Nephron progenitor cell (in vitro differentiated cells): ENCODE measurements at places on chromosomes 13 and 19.

DNA sequence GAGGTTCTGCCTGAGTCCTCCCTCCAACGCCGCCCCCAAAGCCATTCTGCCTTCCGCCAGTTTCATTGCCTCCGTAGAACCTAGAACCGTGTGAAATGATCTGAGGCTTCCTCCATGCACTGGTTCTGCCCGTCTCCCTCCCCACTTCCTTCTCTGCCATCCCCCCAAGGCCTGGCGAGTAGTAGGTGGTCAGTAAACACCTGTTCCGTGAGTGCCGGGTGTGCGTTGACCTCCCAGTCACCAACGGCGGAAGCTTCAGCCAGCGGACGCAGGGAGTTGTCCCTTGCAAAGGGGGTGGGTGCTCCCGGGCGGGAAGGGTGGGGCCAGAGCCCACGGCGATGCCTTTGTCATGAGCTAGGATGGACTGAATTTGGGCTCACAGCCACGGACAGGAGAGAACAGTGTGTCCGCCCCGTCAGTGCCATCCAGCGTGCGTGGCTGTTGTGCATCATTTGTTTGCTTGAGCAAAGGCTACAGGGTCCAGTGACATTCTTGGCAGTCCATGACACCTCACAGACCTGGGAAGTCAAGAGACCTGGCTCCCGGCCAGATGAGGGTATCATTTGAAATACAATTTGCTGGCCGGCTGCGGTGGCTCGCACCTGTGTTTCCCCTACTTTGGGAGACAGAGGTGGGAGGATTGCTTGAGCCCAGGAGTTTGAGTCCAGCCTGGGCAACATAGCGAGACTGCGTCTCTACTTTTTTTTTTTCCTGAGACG lies 43.1 kb downstream of the NFIC start:
- DNase-seq = no peak

DNA sequence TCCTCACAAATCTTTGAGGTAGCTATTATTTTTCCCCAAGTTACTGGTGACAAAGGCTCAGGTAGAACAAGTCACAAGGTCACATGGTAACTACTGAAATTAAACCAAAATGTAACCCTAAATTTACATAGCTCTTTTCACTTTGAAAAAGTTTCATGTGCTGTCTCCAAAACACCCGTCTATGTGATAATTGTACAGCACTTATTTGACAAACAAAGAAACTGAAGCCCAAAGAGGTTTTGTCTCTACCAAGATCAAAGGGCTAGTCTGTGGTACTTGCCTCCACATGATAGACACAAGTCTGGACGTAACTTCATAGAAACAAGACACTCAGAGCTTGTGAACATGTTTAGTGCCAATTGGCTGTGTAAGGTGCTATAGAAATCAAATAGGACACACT lies 108.3 kb downstream of the SACS start:
- DNase-seq = no peak

- DNase-seq = no peak
Measured at GRCh38 chr13:29948244-29948643, 97.8 kb upstream of the UBL3 start.

- no peak for DNase-seq
Measured at GRCh38 chr13:33111414-33112110, 95.3 kb downstream of the KL start.

- DNase-seq = no peak
Measured at GRCh38 chr19:38809592-38810252, 3.0 kb downstream of the LGALS4 start.

GRCh38 chr19:998064-998463 lies 2.2 kb upstream of the GRIN3B start:
- no peak for DNase-seq

DNA sequence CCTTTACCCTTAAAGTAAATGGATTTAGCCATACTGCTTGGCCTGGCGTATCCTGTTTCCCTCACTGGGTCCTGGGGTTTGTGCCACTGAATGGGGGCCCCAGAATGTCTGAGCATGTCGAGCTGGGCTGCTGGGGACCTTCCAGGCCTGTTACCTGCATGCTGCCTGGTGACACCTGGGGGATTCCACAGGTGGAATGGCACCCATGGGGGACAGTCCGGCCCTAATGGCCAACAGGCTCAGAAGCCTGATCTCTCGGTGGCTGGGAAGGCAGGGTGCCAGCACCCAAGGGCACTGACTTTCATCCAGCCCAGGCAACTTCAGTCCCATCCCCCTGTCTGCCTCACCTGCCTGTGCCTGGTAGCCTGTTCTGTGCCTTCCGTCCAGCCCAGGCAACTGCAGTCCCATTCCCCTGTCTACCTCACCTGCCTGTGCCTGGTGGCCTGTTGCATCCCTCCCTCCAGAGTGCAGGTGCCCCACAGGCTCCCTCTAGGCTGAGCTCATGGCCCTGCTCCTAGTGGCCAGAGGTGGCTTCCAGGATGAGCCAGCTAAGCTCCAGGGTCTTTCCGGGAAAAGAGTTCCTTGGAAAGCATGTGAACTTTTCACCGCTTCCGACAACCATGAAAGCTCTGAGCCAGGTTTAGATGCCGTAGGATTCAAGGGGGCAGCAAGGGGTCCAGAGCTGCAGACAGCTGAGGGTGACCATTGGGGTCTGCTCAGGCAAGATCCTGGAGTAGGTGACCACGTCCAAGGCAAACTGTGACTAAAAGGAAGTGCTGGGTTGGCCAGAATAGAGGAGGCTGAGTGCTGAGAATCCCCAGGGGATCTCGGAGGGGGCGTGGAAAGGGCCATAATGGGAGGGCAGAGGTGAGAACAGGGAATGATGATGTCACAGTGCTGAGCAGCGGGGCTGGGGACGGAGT lies 30.3 kb upstream of the ZNF492 start:
- no peak for DNase-seq

DNA sequence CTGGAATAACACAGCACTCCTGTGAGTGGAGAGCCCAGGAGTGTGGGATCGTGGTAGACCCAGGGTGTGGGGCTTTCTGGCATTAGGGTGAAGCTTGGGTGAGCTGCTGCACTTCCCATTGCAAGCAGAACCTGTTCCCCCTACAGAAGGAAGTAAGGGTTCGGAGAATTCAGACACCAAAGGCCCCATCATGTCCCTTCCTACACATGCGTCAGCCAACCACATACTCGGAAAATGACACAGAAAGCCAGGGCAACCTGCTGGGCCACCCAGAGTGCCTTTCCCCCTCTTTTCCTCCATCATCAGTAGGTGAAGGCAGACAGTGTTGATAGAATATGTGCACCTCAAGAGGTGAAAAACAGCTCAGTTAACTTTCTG lies 42.9 kb downstream of the GGACT start:
- DNase-seq = no peak

GRCh38 chr19:49150106-49150943 lies 4.9 kb downstream of the HRC start:
- DNase-seq = peak; percentile 93

DNA sequence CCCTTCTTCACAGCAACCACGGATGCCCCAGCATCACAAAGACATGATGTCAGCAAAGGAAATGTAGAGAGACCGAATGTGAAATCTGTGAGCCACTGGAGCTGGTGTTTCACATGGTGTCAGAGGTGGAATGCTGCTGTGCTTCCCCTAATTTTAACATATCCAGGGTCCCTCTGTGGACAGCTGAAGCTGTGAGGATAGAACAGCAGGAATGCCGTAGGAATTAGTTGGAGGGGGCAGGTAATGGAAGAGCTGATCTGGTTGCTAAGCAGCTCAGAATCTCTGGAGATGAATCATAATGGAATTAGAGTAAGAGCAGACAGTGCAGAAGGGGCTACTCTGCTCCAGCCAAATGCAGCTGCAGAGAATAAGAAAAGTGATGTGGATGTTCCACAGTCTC lies 68.9 kb upstream of the ZNF835 start:
- no peak for DNase-seq

- no peak for DNase-seq
Measured at GRCh38 chr13:97215325-97215724, 6.8 kb upstream of the MBNL2 start.

DNA sequence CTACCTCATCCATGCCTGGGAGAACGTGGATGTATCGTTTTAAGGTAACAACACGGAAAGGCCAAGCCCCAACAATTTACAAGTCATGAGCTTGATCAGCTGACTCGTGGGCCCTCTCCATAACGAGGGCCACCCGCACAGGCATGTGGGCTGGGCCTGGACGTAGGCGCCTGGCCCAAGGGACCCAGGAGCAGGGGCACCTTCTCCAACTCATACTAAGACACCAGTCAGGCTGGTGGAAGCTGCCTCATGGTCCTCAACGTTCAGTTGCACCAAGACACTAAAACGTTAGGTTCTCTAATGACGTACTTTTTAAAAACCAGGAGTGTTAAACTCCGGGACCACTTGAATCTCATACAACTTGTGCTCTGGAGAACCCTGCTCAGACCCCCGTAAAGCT lies 21.8 kb upstream of the EIF3G start:
- no peak for DNase-seq

DNA sequence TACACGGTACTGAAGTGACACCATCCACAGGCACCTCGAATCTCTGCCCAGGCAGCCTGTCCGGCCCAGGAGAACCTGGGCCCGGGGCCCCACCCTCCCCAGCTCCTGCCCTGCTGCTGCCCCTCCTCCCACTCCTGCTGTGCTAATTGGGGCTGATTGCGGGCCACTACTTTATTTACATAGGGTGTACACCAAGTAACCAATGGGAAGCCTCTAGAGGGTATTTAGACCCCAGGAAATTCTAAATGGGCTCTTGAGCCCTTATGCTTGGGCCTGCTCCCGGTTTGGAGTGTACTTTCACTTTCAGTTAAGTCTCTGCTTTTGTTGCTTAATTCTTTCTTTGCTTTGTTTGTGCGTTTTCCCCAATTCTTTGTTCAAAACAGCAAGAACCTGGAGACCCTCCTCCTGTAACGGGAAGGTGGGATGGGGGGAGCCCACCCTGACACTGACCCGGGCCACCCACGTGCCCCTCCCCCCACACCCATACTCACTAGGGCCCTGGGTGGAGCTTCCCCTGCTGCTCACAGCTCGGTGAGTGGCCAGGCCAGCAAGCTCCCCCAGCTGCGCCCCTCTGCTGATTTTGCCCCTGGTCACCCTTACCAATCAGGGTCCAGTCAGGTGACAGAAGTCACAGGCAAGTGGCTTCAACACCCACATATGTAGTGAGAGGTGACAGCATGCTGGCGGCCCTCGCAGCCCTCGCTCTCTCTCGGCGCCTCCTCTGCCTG lies 9.4 kb downstream of the SCGB2B2 start:
- no peak for DNase-seq
